GM04503 (cell line): ENCODE measurements at places on chromosomes 5 and 9.
A peak's percentile ranks its signal among the peaks of the same experiment; 100 is the strongest.

- no peak for DNase-seq
Measured at GRCh38 chr5:172834415-172835289, 601 bp downstream of the ERGIC1 start.

DNA sequence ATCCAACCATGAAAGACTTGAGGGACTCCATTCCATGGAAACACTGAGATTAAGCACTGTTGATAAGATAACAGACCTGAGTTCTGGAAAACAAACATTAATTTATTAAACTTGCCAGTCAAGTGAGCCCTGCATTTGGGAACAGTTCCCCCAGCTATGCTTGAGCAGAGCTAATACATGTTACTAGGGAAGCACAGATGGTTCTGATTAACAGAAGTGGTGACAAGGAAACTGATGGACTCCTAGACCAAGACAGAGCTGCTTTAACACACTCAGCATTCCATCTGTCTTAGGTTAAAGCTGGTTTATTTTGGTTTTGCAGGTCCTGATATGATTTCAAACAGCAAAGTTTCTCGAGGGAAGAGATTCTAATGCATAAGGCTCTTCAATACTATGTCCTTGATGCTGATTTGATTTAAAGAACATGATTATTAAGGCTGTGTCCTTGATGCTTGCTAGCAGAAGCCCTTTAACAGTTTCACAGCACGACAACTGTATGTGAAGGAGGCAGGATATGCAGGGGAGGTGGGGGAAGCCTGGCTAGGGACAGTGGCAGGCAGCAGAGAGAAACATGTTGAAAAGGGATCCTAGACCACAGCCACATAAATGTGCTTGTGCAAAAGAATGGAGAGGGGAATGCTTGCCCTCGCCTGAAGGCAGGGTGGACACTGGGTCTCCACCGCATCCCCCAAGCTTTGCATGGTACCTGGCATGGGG, 66.2 kb downstream of the ACTBL2 start:
- DNase-seq, result peak; percentile 54

- DNase-seq, result no peak
Measured at GRCh38 chr9:121055642-121056143, 5.6 kb upstream of the C5 start.

GRCh38 chr9:104836235-104836634, 72.3 kb downstream of the NIPSNAP3B start:
- DNase-seq, result no peak

GRCh38 chr9:99303177-99303576, 81.1 kb downstream of the SEC61B start:
- no peak for DNase-seq

- DNase-seq, result no peak
Measured at GRCh38 chr5:148452499-148453193, 68.9 kb downstream of the FBXO38 start.

DNA sequence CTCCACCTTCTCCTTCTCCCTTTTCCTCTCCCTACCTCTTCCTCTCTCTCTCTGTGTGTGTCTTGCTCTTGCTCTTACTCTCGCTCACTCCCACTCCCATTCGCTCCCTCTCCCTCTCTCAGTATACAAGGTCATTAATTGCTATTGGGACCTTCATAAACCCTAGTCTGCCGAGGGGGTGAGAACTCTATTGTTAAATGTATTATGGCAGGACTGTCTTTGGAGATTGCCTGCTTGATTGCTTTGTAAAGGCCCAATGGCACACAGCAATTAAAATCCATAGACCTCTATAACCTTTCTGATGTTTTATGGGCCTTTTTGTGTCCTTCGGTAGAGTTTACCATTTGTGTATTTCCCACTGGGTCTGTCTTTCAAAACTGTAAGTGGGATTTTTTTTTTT, 465.9 kb downstream of the ANXA1 start:
- DNase-seq, result no peak

- no peak for DNase-seq
Measured at GRCh38 chr9:89562186-89562814, 42.5 kb upstream of the GADD45G start.

- no peak for DNase-seq
Measured at GRCh38 chr9:95032580-95033341, 284.7 kb downstream of the FANCC start.

GRCh38 chr5:178551059-178551458, 39.1 kb downstream of the COL23A1 start:
- DNase-seq, result no peak

GRCh38 chr5:136114414-136115125, 18.1 kb upstream of the SMAD5 start:
- DNase-seq, result no peak

GRCh38 chr9:6123416-6123815, 92.2 kb upstream of the IL33 start:
- DNase-seq, result no peak

DNA sequence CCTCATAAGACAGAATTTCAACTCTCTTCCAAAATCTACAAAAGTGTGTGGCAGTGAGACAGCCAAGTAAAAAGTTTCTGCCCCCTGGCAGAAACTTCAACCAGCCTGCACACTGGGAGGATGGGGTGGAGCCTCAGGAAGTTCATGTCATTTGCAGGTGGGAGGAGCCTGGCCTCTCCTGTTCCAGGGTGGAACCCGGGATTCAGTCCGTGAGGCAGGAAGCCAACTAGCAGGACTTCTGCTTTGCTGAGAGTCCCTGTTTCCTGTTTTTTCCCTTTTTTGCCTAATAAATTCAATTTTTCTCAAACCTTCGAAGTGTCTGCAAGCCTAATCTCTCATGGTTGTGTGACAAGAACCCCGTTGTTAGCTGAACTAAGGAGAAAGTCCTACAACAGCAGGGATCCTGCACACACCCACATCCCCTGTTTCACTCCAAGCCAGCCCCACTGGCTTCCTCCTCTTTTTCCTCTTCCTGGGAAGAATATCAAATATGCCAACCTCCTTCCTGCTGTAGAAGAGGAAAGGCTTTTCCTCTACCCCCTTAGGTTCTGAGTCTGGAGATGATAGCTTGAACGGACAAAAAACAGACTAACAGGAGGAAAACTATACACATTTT, 69.3 kb downstream of the ALDH7A1 start:
- no peak for DNase-seq

- DNase-seq, result peak; percentile 32
Measured at GRCh38 chr5:147558826-147559225, 49.0 kb upstream of the DPYSL3 start.

DNA sequence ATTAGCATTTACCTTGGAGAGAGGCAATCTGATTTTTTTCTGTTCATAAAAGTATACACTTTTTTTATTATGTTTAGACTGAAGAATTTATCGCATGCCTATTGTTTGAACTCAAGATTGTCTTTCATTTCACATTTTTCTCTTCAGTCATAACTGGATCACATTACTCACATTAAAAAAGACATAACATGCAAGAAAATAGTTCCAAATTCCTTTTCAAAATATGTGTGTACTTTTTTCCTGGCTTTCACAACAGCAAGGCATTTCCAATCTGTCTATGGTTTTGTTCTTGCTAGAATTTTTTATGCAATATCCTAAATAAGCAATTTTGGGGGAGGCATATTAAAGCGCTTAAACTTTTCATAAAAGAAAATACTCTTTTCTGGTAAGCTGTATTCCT, 21.2 kb downstream of the FTMT start:
- DNase-seq, result no peak

DNA sequence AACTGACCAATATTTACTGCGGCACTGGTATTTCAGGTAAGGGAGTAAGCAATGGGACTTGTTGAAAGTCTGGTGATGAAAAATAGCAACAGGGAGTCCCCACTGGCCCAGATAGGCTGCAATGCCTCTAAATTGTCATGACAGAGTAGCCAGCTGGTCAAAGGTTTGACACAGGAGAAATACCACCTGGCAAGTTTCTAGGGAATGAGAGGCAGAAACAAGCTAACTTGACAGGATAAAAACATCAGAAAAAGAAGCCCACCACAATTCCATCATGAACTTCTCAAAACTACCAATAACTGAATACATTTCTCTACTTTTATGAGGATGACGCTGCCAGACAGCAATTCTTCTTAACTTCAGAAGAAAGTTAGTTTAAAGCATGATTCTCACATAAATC, 99.8 kb downstream of the STRBP start:
- DNase-seq, result no peak

- no peak for DNase-seq
Measured at GRCh38 chr9:110765926-110766325, 97.3 kb downstream of the MUSK start.

GRCh38 chr5:58246461-58246944, 213.4 kb downstream of the PLK2 start:
- no peak for DNase-seq

- DNase-seq, result no peak
Measured at GRCh38 chr5:79561525-79561893, 47.6 kb upstream of the HOMER1 start.

DNA sequence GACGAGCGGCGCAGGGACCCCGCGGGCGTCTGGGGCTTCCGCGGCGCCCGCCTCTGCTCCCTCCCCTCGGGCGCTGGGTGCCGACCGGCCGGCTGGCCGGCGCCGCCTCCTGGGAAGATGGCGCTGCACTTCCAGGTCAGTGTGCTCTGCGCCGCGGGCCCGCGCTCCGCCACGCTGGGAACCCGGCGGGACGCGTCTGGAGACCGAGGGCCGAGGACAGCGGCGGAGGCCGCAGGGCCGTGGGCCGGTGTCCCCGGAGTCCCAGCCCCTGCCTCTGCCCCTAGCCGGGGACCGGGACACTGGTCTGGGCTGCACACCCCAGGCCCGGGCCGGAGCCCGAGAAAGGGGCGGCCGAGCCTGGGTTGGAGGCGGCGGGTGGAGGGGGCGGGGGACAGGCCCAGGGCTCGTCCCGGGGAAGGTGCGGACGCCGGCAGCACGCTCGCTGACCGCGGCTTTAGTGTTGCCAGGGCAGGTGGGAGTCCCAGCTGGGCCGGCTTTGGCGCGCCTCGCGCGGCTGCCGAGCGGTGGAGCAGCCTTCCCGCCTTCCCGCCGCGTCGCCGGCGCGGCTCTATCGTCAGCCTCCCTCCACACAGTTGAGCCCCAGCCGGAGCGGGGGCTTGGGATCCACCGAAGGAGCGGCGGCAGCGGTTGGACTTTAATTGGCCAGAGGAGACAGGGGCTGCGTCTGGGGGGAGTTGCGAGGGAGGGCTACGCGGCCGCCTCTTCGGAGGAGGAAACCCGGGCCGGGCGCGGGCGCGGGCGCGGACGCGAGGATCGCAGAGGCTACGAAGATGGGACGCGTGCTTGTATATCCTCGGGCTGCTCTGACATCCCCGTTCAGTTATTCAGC, at the start of gene RANBP17:
TSS of gene RANBP17 (plus strand) at position 102 of the 850 bp plus-strand sequence.
- no peak for DNase-seq

DNA sequence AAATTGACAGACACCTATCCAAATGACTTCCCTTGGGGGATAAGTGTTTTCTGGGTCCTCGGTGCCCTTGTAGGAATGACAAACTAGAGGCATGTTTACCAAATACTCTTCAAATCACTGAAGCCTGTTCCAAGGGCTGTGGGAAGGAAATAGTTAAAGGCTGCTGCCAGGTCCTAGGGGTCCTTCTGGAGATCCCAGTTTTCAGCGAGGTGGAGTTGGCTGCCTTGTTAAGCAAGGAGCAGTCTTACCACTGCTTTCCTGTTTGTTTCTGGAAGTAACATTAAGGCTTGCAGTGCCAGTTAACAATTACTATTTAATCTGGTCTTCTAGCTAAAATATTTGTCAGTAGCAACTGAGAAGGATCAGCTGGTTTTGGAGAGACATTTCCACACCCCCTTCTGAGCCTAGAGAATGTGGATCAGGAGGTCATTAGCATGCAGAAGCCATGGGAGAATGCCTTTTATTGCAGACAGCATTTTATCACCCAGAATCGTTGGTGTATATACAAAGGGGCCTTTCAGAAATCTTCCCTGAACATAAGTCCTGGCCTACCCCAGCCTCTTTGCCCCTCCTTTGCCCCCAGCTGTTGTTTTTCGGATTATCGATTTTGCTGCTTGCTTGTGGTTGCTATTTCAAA, 238.8 kb downstream of the DMAC1 start:
- no peak for DNase-seq

DNA sequence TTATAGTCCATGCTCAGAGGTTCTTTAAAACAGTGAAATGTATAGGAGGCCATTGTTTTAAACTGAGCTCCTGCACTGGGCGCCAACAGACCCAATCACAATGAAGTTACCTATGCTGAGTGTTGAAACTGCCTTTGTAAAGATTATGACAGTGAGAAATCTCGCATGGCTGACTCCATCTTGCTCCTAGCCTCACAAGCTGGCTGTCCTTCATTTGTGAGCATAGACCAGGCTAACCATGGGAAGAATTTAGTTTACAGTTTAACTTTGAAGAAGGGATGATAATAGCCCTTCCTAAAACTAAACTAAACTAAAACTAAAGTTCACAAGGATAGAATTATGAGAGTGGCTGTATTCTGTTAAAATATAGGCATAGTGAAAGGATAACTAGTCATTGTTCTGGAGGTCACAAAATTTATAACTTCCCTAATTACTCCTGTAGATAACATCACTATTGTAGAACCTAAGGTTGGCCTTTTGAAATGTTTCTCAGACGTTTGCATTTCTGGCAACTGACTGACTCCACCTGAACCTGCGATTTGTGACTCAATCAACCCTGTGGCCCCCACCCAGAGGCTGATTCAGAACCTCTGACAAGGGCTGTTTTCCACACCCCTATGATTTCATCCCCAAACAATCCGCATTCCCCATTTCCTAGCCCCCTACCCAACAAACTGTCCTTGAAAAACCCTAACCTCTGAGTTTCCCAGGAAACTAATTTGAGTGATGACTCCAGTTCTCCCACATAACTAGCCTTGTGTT, 59.1 kb downstream of the HMHB1 start:
- no peak for DNase-seq

DNA sequence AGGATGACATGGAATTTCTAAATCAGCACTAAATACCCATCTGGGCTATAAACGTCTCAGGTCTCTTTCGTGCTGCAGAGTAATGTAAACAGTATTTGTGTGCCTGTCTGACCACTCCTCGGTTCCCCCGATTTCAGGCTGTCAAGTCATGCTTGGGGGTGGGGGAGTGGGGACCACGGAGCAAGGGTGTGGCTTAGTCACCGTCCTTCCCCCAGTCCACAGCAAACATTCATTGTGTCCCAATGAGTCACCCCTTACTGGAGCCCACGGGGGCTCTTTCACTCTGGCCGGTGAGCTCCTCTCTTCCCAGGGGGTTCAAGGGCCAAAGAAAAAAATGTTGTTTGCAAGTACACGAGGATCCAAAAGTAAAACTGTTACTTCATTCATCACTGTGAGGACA, 72.4 kb upstream of the ICE1 start:
- no peak for DNase-seq

DNA sequence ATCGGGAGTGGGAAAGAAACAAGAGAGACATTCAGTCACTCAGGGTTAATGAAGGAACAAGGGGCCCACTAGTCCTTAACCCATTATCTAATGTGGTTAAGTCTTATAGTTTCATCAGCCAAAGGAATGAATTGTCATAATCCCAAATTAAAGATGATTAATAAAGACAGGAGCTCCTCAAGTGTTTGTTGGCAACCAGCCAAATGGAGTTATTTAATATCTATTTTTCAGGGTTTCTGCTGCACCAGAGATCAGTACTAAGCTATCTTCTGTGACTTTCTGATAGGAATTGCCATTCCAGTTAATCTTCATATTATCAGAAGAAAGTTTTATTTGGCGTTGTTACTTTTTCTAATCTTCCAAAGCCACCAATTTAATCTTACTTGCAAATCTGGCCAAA, 34.0 kb upstream of the FCHO2 start:
- DNase-seq, result no peak

- DNase-seq, result no peak
Measured at GRCh38 chr5:138472353-138472752, 7.1 kb downstream of the EGR1 start.

- DNase-seq, result no peak
Measured at GRCh38 chr5:149221731-149222342, 49.8 kb upstream of the AFAP1L1 start.
